Esophagus mucosa (tissue), 1 donor: ENCODE measurements at places on chromosomes 2 and 18.

DNA sequence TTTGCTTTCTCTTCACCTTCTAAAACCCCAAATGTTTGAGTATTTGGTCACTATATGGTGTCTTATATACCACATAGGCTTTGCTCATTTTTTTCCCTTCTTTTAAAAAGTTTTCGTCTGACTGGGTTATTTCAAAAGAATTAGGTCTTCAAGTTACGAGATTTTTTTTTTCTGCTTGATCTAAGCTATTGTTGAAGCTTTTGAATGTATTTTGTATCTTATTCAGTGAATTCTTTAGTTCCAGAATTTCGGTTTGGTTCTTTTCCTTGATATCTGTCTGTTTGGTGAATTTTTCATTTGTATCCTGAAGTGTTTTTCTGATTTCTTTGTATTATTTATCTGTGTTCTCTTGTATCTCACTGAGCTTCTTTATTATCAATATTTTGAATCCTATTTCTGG is 93.5 kb downstream of the ARL6IP6 start:
- no peak for ATAC-seq

DNA sequence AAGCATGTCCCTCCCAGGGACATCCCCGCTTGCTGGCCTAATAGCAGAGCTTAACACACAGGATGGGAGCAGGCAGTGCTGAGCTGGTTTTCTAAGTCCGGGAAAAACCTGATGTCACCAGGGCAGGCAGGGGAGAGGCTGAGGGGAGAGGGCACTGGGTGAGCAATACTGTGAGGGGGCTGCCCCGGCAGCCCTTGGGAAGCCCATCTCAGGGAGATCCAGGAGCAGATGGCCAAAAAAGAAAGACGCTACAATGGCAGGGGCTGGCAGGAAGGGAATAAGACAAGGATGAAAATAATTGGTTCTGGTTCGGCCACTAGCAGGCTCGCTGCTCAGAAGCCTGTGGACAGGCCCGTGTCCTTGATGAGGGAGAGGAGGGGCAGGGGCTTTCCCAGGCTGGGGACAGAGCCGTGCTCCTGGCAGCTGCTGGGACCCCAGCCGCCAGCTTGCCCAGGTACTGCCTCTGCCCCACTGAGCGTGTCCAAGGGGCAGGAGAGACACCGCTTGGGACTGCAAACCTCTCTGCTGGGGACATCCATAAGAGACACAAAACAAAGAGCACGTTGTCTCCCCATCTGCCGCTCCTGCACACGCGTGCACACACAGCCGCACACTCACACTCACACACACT is 30.2 kb downstream of the SMAD7 start:
- ATAC-seq, result no peak

GRCh38 chr2:140512106-140512505 is 1618.7 kb downstream of the LRP1B start:
- no peak for ATAC-seq

- ATAC-seq, result peak; percentile 92
Measured at GRCh38 chr2:30026091-30027055, 105.0 kb upstream of the ALK start.

- ATAC-seq, result no peak
Measured at GRCh38 chr2:24875901-24876300, 44.1 kb downstream of the ADCY3 start.

DNA sequence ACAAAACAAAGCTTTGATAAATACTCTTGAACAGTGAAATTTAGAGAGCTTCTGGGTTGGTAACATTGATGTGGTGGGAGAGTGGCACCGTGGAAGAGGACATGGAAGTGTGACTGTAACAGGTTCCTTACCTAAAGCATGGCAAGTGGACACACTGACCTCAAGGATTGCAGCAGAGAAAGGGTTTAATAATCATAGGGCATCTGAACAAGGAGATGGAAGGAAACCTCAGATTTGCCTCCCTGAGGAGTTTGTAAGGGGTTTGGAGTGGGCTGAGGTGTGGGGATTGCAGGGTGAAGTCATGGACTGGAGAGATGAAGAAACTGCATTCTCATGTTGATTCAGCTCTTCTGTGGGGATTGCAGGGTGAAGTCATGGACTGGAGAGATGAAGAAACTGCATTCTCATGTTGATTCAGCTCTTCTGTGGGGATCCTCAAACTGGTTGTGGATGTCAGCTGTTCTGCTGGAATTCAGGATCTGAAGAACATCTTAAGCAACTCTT is 83.8 kb upstream of the TLK1 start:
- peak; percentile 66 for ATAC-seq

DNA sequence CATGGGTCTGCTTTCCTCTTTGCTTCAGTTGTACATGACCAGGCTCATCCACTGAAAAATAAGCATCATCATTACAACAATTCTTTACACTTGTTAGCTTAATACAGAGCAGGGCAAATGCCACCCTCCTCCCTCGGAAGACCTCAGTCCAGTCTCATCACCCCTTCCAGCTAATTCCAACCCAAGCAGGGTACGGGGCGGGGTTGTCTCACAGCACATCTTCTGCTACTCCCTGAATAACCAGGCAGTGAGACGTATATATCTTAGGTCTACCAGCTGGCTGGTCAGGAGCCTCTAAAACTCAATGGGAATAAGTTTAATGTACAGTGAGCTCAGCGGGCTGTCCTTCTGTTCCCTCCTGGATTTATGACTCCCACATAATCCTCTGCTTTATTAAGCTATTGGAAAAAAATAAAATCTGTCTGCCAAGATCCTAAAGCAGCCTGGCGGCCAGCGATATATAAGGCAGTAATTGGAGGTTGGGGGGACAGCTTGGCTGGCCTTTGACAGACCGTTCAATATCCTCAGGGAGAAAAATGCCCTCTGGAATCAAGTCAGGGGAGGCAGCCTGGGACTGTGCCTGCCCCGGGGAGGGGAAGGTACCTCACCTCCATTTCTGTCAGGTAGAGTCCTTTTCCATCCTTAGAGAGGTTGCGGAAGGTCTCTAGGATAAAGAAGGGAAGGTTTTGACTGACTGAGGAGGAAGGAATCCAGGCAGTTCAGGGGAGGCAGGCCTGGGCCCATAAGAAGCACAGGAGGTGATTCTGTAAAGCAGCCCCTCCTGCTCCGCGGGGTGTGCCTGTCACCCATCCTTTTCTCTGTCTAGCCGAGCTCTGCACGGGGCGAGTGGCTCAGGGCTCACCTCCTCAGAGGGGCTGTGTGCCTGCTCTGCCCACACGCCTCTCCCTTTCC is 76.3 kb downstream of the CAPN13 start:
- no peak for ATAC-seq

DNA sequence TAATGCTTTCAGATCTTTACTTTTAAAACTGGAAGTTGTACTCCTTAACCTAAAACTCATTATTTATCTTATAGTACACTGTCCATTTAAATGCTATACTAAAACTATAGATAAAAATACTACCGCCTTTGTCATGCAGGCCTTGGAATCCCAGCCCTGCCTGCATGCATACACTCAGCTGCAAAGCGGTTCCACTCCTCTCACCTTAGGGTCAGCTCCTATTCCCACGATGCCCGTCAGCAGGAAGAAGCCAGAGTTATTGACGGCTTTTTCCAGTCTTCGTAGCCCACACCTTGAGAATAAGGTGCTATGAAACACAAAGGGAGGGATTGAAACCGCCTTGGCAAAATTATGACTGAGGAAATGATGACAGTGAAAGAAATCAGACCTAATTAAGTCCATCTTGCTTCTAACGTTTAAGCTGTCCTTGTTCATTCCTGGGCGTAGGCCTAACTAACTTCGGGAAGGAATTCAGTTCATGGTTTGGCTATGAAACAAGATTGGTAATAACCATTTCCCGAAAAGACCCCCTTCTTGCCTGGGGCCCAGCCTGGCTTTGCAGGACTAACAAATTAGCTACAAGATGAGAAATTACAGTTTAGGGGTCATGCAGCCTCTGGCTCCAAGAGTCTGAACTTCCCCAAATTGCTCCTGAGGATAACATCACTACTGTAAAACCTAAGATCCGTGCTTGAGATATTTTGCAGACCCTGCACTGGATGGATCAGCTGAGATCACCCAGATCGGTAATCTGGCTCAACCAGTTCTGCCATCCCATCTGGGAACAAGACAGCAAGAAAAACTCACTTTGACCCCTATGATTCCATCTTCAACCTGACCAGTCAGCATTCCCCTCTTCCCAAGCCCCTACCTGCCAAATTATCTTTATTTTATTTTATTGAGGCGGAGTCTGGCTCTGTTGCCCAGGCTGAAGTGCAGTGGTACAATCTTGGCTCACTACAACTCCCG is 17.1 kb downstream of the EPB41L5 start:
- no peak for ATAC-seq

- ATAC-seq, result no peak
Measured at GRCh38 chr18:79732721-79733025, 53.1 kb downstream of the CTDP1 start.

GRCh38 chr18:31206787-31207381 is 44.2 kb upstream of the DSC1 start:
- ATAC-seq, result peak; percentile 94

DNA sequence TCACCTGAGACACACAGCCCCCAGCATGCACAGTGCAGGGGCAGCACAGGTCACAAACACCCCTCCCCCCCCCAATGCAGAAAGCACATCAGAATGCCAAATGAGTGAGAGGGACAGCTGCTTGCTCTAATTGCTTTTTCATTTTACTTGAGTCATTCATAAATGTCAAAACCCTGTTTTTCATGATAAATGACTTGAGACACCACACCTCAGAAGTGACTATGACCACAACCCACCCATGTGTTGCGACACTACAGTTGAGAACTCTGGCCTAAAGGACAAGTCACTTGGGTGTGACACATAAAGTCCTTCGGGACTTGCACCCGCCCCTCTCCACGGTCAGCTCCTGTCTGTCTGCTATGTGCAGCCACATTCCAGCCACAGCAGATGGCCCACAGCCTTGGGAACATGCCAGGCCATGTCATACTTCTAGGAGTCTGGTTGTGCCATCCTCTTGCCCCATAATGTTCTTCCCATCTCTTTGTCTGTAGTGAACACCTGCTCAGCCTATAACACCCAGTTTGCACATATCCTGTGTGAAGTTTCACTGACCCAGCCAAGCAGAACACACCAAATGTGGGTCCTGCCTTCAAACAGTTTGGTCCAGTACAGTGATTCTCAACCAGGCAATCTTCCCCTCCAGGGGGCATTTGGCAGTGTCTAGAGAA is 30.2 kb upstream of the RIOK3 start:
- peak; percentile 98 for ATAC-seq

DNA sequence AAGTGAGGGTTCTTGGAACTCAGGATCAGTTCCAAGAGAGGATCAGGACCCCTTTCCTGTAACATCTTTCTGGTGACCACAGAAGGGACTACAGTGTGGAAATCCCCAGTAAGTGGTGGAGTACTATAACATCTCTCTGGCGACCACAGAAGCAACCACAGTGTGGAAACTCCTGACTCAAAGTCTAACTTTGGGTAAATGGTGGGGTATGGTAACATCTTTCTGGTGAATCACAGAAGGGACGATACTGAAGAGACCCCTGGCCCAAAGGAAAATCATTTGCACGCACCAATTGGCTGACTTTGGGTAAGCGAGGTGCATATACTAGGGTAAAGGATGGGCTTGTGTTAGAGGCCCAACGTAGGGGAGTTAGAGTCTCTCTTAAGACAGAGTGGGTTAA is 56.3 kb upstream of the GULP1 start:
- no peak for ATAC-seq

GRCh38 chr2:210092791-210093190 is 78.4 kb downstream of the KANSL1L start:
- ATAC-seq, result no peak

- ATAC-seq, result no peak
Measured at GRCh38 chr2:200469708-200470211, 40.1 kb downstream of the KCTD18 start.

GRCh38 chr18:13292736-13293135 is 74.2 kb downstream of the LDLRAD4 start:
- no peak for ATAC-seq

DNA sequence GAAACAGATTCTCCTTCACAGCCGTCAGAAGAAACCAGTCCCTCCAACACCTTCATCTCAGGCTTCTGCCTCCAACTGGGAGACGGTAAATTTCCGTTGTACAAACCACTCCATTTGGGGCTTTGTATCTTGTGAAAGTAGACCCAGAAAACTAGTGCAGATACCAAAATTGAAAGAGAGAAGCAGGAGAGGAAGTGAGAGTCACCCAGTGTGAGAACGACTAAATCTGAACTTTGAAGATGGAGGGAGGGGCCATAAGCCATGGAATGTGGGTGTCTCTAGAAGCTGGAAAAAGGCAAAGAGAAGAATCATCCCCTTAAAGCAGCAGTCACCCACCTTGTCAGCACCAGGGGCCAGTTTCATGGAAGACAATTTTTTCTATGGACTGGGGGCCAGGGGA is 88.3 kb upstream of the LRATD1 start:
- no peak for ATAC-seq

- no peak for ATAC-seq
Measured at GRCh38 chr18:48839819-48840490, 110.8 kb downstream of the SMAD7 start.

DNA sequence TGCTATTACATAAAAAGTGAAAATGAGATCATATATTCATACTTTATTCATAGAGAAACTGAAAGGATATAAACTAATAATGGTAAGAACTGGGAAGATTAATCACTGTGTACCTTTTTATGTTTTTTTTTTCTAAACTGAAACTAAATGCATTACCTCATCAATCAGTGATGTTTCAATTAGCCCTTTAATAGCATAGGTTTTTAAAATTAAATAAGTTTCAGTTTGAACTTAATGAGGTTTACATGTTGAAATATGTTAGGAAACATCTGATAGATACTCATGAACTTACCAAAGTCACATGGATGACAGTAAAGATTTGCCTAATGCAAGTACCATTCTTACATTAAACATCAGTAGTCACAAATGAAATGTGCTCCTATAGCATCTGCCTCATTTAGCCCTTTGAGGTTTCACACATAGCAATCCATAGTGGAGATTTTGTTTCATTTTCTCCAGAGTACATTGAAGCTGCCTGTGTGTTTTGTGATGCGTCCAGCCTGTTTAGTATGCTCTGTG is 8.9 kb downstream of the MAPRE2 start:
- ATAC-seq, result no peak

- ATAC-seq, result no peak
Measured at GRCh38 chr2:120294008-120294340, 41.3 kb downstream of the RALB start.

DNA sequence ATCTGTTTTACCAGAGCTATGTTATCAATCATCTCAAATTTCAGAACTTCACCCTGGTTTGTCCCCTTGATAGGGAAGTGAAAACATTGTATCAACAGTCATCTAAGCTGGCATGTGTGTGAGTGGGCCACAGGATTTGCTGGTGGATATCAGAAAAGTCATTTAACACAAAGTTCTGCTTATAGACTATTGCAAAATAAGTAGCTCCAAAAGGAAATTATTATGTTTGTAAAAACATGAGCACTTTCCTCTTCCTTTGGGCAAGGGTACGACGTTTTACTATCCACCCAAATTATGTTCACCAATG is 20.7 kb upstream of the COPS8 start:
- no peak for ATAC-seq

- ATAC-seq, result peak; percentile 95
Measured at GRCh38 chr2:168320267-168320666, 72.9 kb upstream of the STK39 start.

DNA sequence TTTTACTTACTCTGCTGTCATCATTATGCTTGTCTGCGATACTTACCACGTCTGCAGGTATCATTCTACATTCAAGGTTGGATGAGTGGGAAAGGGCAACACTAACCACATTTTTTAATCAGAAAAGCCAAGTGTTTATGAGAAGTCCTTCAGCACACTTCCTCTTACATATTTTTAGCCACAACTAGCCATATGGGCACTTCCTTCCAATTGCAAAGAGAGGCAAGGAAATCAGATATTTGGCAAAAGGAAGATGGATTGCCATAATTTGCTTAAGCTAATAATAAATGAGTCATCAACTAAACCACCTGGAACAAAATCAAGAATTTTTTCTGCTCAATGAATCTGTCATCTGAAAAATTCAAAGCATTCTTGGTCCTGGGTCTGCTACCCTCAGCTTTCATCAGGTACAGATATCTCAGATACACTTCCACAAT is 16.7 kb upstream of the MRO start:
- peak; percentile 71 for ATAC-seq
